ENCODE measurements at places on chromosomes 11 and 22.

- no peak for DNase-seq
Measured at GRCh38 chr22:40200795-40201530, 23.2 kb downstream of the TNRC6B start.

- no peak for DNase-seq
Measured at GRCh38 chr22:35900483-35901168, 128.0 kb downstream of the RBFOX2 start.

GRCh38 chr11:124534051-124534450, 9.4 kb downstream of the OR8B12 start:
- DNase-seq, result no peak

DNA sequence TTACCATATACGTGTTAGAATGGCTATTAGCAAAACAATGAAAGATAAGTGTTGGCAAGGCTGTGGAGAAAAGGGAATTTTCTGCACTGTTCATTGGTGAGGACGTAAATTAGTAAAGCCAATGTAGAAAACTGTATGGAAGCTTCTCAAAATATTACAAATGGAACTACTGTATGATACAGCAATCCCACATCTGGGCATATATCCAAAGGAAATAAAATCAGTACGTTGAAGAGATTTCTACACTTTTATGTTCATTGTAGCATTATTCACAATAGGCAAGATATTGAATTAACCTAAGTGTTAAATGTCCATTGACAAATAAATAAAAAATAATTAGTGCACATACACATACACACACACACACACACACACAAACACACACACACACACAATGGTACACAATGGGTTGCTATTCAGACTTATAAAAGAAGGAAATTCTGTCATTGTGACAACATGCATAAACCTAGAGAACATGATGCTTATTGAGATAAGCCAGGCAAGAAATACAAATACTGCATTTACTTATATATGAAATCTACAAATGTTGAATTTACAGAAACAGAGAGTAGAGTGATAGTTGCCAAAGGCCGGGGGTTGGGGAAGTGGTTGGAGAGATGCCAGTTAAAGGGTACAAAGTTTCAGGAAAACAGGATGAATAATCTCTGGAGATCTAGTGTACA, 565.8 kb upstream of the LRRC4C start:
- no peak for DNase-seq

GRCh38 chr22:22366537-22366936, 122.0 kb downstream of the VPREB1 start:
- no peak for DNase-seq

DNA sequence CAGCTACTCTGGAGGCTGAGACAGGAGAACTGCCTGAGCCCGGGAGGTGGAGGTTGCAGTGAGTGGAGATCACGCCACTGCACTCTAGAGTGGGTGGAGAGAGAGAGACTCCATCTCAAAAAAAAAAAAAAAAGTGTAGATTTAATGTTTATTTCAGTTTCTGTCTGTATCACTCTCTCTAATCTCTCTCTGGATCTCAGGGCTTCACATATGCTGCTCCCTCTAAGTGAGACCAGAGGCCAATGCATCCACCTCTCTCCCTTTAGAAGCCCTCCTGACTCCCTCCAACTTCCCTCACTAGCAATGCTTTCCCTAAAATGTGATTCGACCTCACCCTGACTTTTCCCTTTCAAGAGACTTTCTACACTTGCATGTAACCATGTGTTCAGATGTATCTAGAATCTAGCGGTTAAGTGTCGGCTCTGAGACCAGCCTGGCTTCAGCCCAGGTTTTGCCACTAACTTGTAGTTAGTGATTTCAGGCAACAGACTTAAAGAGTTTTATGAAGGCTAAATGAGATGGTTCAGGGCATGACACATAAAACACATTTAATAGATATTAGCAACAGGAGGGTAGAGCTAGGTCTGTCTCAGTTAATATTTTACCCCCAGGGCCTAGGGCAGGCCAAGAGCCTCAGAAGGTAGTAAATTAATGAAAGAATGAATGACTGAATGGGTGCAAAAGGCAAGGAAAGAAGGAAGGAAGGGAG, 364.3 kb downstream of the LARGE1 start:
- no peak for DNase-seq

DNA sequence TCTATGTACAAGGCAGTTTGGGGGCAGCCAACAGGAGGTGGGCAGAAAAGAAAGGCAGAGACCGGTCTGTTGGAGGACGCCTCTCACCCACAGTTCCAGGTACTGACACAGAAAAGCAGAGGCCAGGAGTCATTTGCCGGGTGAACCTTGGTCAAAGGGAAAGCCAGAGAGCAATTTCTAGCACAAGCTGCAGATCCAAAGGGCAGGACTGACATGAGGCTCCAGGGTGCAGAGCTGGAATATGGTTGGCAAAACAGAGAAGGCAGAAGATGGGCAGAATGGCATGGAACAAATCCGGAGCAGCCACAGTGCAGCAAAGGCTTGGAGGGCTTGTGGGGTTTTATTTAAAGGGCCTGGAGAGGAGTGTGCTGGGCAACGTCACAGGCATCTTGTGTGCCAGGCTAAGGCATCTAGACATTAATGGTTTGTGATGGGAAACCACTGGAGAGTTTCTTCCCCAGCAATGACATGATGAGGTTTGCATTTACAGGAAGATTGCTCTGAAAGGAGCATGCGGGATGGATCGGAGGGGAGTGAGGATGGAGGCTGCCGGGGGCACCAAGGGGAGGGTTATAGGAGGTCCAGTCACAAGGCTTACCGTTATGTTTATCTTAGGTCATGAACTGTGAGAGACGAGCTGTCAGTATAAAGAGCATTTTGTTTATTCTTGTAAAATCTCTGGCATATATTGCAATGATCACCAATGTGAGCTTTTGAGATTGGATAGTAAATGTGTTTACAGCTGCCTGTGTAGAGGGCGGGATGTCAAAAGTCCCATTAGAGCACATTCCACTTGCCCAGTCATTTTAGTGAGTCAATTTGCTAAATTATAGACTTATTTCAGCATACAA, 5.7 kb upstream of the MMP20 start:
- DNase-seq, result no peak

DNA sequence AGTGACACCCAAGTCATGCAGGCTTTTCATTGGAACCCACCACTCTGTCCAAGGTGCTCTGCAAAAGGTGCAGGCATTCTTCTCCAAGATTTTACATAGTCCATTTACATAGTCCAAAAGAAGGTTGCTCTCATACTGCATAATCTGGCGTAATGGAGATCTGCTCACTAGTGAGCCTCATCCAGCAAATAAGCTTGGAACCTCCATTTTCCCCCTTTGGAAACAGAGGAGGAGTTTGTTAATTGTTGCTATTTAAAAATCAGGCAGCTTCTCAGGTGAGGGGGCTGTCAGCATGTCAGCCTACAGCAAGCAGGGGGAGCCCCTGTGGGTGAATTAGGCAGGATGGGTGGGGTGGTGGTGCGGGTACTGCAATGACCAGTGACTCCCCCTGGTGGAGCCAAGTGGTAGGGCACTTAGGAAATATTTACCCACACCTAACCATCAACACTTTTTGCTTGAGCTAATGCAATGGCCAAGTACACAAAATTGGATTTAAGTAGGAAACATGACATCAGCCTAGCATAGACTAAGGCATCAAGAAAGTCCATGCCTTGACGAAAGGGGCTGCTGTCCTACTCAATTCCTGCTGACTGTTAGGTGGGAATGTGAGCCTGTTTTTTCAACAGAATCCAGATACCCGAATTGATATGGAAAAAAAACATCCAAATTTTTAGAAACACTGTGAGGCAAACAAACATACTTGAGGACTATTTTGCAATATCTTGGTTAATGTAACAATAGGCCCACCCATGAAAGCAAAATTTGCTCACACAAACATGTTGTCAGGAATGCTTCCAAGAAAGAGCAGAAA, 64.5 kb downstream of the AMBRA1 start:
- DNase-seq, result peak; percentile 62

GRCh38 chr11:36500315-36500721, 9.8 kb downstream of the TRAF6 start:
- no peak for DNase-seq

GRCh38 chr11:65899356-65900124, 648 bp downstream of the FOSL1 start:
- DNase-seq, result peak; percentile 54

GRCh38 chr22:25090225-25090890, 109.3 kb upstream of the CRYBB3 start:
- no peak for DNase-seq

- no peak for DNase-seq
Measured at GRCh38 chr11:111421251-111421650, 42.2 kb upstream of the POU2AF1 start.

DNA sequence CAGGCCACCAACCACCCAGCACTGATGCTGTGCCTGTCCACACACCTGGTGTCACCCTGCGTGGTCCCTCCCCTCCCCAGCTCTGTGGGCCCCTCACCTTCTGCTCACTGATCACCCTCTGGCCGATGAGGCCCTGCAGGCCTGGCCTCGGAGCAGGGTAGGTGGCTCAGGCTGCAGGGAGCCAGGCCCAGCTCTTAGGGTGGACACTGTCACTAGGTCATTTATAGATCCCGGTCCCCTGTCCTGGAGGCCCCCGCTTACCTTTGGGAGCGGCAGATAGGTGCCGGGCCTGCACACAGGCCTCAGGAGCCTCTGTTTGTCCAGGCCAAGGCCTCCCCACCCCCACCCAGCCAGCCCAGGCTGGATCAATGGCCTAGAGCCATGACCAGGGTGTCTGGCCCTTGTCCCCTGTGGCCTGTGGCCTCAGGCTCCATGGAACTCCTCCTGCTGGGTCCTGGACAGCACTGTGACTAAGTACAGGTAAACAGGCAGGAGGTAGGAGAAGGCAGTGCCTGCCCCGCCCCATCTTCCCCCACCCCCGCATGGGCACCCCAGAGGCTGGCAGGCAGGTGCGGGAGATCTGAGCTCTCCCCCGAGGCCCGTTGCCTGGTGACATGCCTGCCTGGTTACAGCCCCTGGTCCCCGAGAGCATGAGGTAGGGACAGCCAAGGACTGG, at the start of gene TMPRSS6:
Gene TMPRSS6 (minus strand): TSS at position 472 of the 676 bp plus-strand sequence. CDS start 6,296 bp downstream, outside the sequence.
- DNase-seq, result no peak

- DNase-seq, result no peak
Measured at GRCh38 chr22:24518228-24518627, 23.1 kb downstream of the UPB1 start.

GRCh38 chr11:73625696-73626318, 20.6 kb upstream of the PLEKHB1 start:
- DNase-seq, result peak; percentile 44

- no peak for DNase-seq
Measured at GRCh38 chr11:14425621-14426020, 66.6 kb upstream of the RRAS2 start.

DNA sequence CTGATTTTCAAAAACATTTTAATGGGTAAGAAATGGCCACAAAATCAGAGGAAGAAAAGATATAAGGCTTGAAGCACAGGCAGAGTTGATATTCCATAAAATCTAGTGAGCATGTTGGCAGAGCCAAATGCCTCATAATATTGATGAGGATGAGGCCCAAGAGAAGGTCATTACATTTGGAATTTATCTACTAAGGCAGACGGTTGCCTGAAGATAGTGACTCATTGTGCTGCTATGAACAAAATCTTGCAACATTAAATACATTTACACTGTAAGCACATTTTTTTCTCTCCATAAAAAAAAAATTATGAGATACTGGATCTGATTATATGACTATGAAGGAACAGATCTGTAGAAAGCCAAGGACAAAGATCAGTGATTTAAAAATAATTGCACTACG, 881.4 kb upstream of the CHORDC1 start:
- no peak for DNase-seq

- DNase-seq, result no peak
Measured at GRCh38 chr11:68812526-68812925, 29.2 kb downstream of the CPT1A start.

DNA sequence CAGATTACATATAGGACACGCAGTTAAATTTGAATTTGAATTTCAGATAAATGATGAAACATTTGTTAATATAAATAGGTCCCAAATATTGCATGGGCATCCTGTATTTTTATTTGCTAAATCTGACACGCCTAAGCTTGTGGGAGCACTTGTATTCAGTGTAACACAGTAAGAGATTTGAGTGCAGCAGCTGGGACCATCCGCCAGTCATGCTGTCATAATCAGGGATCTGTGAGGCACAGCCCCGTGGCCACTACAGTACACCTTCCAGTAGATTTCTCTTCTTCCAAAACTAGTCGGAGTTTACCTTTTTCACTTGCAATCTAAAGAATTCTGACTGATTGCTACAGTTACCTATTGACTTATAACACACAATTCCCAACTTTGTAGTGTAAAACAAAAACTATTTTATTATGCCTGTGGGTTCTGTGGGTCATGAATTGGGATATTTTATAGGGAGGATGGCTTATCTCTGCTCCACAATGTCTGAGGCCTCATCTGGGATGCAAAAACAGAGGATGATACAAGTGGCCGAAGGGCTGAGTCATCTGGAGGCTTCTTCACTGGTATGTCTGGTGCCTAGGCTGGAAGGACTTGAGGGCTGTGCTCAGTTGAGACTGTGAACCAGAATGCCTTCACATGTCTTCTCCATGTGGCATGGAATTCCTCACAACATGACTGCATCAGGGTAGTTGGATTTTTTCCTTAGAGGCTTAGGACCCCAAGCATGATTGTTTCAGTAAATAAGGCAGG, 74.1 kb downstream of the PRSS23 start:
- no peak for DNase-seq

GRCh38 chr11:8947230-8947943, 4.6 kb upstream of the ASCL3 start:
- DNase-seq, result no peak

DNA sequence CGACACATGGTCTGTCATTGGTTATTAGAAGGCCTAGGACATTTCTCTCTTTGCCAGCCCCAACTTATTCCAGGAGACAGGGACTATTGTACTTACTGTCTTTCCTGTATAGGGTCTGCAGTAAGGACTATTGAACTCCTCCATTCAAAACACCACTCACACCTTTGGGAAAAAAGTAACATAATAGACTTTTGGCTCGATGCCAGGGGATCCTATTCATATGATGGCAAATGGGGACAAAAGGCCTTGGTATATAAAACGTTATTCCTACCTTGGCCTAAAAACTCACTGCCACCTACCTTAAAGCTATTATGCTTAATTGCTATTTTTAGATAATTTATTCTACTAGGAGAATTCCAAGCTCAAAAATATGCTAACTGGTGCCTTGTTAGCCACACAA, 6.3 kb upstream of the NDUFC2 start:
- DNase-seq, result no peak

DNA sequence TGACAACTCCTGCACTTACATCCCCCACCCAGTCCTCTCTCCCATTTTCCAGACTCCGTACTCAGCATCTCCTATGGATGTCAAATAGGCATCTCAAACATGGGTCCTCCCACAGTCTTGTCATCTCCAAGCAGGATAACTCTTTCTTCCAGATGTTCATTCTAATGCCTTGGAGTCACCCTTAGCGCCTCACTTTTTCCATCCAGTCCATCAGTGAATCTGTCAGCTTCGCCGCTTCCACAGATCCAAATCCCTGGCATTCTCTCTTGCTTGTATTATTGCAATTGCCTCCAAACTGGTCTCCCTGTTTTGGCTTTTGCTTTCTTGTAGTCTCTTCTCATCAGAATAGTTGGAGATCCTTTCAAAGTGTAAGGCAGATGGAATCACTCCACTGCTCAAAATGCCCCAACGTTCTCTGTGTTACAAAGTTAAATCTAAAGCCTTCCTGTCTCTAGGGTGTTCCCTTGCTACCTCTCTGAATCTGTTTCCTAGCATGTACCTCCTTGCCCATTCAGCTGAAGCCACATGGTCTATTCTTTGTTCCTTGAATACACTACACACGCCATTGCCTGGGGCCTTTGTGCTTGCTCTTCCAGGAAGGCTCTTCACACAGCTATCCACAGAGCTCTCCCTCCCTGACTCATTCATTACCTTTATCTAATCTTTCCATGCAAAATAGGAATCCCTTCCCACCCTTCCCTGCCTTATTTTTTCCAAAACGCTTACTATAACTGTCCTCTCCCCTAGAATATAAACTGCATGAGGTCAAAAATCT, 64.8 kb downstream of the UBASH3B start:
- no peak for DNase-seq

All from activated naive CD8-positive, alpha-beta T cell treated with anti-CD3 and anti-CD28 coated beads, Interleukin-2, amount 50 U/mL, for 16 hours (primary cell).